ENCODE measurements at places on chromosomes 7 and 10.
A peak's percentile ranks its signal among the peaks of the same experiment; 100 is the strongest.

DNA sequence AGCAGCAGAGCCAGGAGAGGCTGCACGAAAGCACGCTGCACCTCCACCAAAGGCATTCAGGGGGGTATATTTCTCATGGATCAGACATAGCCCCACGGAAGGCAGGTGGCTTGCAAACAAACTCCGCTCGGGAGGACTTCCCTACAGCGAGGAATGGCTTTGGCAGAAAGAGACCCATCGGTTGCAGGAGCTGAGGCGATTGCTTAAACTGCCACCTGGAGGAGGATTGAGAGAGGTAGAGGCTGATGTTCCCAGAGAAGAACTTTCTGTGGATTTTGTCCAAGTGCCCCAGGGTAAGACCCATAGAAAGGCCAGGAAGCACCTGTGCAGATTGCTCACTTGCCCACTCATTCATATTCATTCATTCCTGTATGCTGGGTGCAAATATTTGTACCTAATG, 89.1 kb downstream of the NEUROD6 start:
- DNase-seq: no peak

DNA sequence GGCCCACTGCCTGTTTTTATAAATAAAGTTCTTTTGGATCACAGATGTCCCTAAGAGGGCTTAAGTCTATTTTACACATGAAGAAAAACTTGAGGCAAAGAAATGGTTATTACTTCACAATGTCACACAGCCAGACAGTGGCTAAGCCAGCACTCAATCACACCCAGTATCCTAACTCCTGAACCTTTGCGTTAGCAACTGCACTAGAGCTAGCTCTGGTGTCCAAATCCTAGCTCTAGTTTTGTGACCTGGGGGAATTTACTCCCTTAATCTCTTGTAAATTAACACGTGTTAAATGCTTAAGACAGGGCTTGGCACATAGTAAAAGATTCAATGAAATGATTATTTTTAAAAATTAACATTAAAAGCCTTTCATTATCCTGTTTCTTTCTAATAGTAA, 49.0 kb upstream of the TPK1 start:
- no peak for DNase-seq

- no peak for DNase-seq
Observed at GRCh38 chr7:106812027-106812643, 52.9 kb upstream of the PIK3CG start.

DNA sequence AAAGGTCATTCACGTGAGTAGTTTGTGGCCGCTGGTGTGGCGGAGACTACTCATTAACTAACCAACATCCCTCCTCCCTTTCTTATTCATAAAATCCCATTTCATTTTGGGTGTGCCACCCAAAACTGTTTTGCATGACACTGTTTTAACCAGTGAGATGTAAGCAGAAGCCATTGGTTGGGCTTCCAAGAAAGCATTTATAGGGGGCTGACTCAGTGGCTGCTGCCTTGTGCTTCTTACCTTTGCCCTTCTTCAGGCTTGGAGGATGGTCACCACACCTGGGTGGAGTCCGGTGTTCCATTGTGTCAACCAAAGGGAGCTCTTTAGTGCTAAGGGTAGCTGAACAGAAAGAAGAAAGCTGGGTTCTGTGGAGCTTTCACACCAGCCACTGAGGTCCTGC, 37.2 kb upstream of the EPC1 start:
- no peak for DNase-seq

DNA sequence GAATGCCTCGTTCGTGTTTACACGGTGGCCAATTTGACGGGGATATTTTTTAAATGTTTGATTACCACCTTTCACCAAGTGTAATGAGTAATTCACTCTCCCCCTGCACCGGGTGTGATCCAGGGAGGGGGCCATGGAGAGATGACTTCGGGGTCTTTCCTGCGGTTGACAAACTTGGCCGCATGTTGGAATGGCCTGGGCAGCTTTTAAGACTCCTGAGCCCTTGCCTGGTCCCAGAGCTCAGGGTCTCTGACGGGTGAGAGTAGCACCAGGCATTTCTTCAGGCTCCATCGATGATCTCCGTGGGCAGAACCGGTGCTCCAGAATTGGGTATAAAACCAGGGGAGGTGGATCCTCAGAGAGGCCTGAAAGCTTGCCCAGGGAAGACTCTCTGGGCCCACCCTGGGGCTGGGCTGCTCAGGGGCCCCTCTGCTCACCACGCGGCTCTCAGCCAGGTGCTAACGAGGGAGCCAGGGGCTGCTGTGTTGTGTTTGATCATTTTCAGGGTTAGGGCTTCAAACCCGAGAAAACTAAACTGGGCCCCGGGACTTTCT, 882 bp downstream of the ZNF282 start:
- DNase-seq: peak; percentile 46

GRCh38 chr10:29862923-29863614, 196.3 kb downstream of the JCAD start:
- no peak for DNase-seq
